ENCODE measurements at places on chromosomes 2 and 18. TPM values are rescaled to one million over a fixed set of nuclear protein-coding genes. Genes with fewer than 3 reads are reported as not detected.

Gene B4GALT6
- 2.0 TPM for total RNA-seq

Gene REG1B
- not detected for total RNA-seq

Gene DAW1
- total RNA-seq = 8.7 TPM

Gene PIEZO2
- total RNA-seq = 25.8 TPM

Gene TACR1
- 4.7 TPM for total RNA-seq

Gene PAX3
- total RNA-seq = not detected

Gene TMEM163
- 1.3 TPM for total RNA-seq
